H7 (cell line): ENCODE measurements at places on chromosomes 13 and 19.

DNA sequence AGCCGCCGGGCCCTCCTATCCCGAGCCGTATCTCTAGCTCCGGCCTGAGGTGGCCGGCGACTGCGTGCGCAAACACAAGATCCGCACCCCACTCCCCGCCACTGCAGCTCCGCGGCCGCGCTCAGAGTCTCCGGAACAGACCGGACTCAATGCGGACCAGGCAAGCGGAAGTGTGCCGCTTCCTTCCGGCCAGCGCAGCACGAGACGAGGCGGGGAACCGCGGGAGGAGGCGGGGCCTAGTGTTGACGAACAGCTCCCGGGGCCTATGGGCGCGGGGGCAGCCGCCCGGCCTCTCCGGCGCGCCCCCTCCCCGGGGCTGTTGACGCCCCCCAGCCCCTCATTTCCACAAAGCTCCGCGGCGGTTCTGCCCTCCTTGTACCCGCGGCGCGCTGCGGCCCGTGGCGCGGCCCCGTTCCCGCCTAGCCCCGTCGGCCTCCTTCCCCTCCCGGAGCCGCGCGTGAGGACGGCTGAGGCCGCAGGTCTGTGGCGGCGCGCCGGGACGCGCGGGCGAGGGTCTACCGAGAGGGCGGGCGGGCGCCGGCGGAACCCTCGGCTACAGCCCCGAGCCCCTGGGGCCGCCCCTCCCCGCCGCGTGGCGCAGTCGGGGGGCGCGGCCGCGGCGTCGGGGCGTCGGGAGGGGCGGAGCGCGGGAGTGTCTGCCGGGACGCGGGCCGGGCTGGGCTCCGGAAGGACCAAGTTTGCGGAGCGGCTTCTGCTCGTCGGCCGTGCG is at the start of gene DPY19L3:
Gene DPY19L3 (plus strand): TSS at position 340 of the 730 bp plus-strand sequence. CDS start 2,484 bp downstream, outside the sequence.
- DNase-seq, result peak; percentile 99

DNA sequence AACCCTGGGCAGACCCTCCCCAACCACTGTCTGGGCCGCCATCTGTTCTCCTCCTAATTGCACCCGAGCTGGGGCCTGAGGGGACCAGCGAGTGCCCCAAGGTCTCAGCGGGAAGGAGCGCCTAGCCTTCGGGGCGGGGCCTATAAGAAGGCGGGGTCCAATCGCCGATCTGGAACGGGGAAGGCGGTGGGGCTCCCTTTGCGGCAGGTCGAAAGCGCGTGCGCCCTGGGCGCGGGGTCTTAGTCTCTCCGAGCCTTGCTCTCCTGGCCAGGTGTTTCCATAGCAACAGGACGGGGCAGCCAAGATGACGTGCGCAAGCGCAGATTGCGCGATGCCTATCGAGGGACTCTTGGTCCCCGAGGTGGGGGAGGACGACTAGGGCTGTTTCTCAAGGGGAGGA is 2.8 kb downstream of the MAST1 start:
- peak; percentile 97 for DNase-seq

GRCh38 chr19:19064098-19064722 is 416 bp downstream of the SLC25A42 start:
- DNase-seq, result peak; percentile 67

GRCh38 chr19:43152214-43152613 is 34.1 kb downstream of the PSG5 start:
- DNase-seq, result no peak

GRCh38 chr19:2097886-2098327 is 1.2 kb downstream of the IZUMO4 start:
- no peak for DNase-seq

DNA sequence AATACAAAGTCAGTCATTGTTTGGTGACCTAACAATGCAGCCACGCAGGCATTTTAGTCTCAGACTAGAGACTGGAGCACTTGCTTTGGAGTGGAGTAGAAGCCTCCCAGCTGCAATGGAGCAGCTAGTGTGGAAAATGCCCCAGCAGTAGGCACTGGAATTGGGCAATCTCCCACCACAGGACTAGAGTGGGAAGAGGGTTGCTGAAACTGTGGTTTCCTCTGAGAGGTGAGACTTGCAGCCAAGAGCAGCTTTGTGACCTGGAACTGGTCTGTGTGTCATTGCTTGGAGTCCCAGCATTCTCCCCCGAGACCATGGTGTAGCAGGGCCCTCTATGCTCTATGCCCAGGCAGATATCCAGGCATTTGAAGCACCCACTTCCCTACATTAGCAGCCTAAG is 556.3 kb downstream of the UQCRFS1 start:
- DNase-seq, result no peak

DNA sequence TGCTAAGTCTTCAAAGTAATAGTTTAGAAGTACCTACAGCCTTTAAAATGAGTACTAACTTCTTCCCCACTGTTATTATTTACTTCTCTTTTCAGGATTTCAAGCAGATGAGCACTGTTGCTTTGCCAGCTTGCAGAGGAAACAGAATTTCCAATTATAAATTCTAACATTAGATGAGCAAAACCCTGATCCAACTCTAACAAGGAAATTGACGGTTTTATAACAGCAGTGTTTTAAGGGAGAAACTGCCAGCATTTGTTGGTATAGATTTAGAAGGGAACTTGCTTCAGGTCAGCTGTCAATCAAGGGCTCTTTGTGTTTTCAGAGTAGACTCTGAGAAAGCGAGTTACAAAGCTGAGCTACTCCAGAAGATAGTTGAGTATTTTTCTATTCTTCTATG is 120.5 kb downstream of the RAP2A start:
- no peak for DNase-seq

DNA sequence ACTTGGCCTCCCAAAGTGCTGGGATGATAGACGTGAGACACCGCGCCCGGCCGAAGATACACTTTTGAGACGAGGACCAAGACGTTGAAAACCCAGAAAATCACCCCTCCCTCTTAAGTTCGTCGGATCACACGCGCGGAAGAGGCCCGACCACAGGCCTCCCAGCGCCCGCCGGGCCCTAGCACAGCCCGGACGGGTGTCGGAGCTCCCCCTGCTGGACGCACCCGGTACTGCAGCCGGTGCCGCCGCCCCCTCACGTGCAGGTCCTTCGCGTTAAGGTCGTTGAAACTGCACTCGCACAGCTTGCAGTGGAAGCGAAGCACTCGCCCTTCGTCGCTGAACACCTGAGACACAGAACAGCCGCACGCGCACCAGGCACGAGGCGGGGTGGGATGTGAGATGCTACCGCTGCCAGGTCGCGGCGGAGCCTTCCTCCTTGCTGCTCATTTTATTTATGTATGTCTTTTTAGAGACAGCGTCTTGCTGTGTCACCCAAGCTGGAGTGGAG is 35.7 kb upstream of the MATK start:
- DNase-seq, result peak; percentile 98

GRCh38 chr13:40556453-40556852 is 110.0 kb downstream of the FOXO1 start:
- no peak for DNase-seq

GRCh38 chr13:112976526-112976925 is 7.5 kb downstream of the MCF2L start:
- peak; percentile 60 for DNase-seq

DNA sequence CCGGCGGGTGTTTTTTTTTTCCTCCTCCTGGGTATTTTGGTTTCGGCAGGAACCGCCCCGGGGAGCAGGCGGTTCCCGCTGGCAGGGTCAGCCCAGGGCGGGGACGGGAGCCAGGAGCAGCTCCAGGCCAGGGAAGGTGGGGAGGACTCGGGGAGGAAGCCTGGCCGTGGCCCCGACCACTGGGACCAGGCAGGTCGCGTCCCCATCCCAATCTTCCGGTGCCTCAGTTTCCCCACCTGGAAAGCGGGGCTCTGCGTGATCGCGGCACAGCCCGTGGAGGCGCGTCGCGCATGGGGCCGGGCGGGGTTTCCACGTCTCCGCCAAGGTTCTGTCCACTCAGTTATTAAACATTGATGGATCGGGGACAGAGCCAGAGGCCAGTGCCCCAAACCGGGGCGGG is 34.8 kb downstream of the IL12RB1 start:
- DNase-seq, result peak; percentile 66

DNA sequence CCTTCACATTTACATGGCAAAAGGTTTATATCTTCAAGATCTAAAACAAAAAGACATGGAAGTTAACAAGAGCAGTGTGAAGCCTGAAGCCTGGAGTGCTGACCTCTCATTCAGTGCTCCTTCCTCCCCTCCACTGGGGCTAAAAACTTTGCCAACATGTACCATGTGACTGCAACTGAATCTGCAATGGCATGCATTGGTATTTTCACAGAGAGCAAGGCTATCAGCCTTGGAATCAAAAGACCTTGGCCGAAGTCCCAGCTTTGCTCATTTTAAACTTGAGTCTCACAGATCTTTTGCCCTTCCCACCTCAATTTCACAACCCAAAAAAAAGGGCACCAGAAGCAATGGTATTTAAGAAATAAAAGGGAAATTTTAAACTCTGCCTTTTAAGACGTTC is 325.1 kb downstream of the DCT start:
- peak; percentile 6 for DNase-seq

DNA sequence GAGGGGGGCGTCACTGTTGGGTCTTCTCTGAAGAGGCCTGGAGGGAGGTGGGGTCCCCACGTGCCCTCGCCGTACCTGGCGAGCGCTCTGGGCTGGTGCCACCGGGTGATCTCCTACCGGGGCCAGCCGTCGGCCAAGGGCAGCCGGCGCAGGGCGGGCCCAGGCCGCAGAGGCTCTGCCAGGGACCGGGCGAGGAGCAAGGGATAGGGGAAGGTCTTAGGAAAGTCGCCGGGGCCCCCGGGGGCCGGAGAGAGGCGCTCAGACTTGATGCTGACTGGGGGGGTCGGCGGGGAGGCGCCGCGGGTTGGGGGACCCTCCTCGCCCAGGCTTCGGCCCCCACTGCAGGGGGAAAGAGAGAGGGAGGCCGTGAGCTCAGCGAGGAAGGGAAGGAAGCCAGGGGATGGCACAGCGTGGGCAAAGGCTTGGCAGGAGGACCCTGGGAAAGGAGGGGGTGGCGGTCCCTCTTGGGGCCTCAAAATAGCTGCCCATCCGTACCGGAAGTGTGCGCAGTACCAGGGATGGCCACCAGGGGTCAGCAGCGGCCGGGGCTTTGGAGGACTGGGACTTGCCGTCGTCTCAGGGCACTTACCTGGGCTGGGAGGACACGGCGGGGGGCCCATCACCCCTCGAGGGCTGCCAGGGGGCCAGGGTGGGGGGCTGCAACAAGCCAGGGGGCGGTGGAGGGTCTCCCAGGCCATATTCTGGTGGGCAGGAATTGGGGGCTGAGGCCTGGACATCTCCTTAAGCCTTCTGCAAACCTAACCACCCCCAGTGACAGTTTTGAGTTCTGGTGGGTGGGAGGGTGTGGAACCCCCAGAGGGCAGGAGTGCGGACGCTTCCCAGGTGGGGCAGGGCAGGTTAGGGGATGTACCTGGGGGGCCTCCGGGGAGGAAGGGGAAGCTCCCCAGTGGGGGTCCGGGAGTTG is 7.7 kb upstream of the TMEM161A start:
- peak; percentile 97 for DNase-seq

DNA sequence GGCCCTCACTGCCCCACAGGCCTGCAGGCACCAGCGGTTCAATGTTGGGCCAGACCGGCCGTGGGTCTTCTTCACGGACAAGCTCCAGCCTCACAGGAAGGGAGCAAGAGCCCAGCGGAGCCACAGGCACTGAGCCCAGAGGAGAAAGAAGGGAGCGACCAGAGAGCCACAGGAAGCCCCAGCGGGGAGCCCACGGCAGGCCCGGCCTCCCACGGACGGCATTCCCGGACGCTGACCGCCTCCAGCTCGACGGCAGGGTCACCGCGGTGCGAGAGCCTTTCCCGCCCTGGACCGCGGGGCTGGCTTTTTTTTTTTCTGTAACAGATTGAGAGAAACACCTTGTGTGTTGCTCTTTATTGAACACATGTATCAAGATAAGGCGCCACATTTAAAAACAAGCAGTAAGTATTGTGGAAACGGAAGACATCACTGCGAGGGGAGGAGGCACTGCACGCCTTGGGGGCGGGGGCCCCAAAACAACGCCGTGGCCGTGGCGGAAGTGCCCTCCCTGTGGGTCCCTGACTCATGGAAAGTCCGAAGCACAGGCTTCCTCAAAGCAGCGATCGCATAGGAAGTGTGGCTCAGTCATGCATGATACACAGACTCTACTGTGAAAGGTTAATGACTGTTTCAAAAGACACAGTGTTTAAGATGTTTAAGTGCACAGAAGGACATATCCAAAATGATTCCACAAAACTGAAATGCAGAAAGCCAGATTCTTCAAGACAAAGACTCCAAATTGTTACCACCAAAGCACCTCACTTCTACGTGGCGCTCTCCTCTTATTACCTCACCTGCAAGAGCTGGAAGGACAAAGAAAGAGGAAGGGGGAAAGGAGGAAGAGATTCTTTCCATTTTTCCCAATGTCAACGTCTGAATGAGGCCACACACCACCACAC is 3.5 kb downstream of the RASA3 start:
- no peak for DNase-seq

GRCh38 chr19:4639531-4640246 is 373 bp downstream of the TNFAIP8L1 start:
- DNase-seq, result no peak

GRCh38 chr13:82011355-82011754 is 1670.4 kb upstream of the SPRY2 start:
- DNase-seq, result no peak

GRCh38 chr19:13861392-13861713 is 15.6 kb upstream of the NANOS3 start:
- no peak for DNase-seq

DNA sequence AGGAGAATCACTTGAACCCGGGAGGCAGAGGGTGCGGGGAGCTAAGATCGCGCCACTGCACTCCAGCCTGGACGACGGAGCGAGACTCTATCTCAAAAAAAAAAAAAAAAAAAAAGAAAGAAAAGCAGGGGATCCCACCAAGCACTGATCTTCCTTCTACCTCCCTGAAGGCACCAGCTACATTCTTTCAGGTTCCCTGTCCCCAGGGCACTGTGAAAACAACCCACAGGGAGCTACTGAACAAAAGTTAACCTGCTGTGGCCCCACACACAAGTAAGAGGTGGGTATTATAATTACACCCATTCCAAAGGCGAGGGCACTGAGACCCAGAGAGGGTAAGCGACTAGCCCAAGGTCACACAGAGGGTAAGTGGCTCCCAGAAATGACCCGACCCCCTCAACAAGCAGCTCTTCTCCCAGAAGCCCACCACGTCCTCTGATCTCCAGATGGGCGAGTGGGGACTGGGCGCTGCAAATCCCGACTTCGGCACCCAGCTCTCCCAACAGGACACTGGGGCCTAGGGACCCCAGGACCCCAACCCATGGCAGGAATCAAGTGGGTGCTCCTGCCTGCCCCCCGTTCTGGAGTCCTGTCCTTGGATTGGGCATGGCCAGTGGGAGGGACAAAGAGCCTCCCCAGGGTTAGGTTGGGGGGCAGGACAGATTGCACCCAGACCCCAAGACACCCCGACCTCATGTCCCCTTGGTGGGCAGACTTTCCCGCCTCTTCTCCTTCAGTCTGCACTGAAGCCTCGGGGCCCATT is 2.4 kb downstream of the LMNB2 start:
- DNase-seq, result peak; percentile 50

- no peak for DNase-seq
Measured at GRCh38 chr13:68745502-68745901, 1362.1 kb upstream of the ATXN8OS start.

- no peak for DNase-seq
Measured at GRCh38 chr13:91882918-91883317, 484.5 kb downstream of the GPC5 start.

GRCh38 chr13:39272994-39273393 is 234.7 kb downstream of the NHLRC3 start:
- no peak for DNase-seq
